KG1 (cell line): ENCODE measurements at places on chromosomes 1 and 21.

GRCh38 chr1:198015309-198015708 is 98.1 kb downstream of the LHX9 start:
- DNase-seq: no peak

DNA sequence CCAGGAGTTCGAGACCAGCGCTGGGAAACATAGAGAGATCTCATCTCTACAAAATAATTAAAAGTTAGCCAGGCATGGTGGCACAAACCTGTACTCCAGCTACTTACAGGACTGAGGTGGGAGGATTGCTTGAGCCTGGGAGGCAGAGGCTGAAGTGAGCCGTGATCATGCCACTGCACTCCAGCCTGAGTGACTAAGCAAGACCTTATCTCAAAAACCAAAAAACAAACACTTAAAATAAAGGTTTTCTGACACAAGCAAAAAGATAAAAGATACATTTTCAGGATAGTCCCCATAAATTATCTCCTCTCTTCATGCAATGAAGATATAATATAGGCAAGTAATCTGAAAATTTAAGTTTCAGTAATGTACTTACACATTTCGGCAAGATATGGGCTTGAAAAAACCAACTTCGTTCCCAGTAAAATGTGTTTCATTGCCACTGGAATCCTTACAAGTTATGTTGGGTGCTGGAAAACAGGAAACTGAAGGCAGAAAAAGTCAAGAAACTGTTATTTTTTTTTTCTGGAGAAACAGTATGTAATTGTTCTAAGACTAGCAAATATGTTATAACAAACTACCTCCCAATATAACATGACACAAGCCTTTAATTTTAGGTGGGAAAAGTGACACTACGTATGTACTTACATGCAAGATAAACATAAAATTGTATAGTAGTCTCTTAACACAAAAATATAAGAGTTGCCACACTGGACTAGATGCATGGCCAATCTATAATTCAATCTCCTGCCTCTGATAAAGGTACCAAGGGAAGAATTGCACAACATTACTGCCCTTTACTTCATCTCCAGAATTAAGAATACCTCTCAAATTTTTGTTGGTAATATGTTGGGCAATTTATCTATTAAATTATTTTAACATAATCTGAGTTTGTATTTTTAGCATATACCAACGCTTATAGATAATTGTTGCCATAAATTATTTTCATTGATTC is 15.7 kb downstream of the TM2D1 start:
- no peak for DNase-seq

DNA sequence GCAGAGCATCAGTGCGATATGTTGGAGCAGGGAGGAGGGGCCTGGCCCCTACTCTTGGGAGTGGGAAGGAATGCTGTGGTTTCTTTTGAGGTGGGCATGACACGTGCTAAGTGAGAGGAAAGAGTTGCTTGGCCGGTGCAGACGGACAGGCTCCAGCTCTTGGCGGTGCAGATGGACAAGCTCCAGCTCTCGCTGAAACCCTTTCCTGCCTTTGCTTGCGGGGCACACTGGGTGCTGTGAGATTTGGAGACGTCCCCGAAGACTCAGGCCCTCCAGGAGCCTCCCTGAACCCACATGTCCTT is 15.9 kb downstream of the PDXK start:
- no peak for DNase-seq

GRCh38 chr1:152926091-152926490 is 17.7 kb downstream of the IVL start:
- no peak for DNase-seq

DNA sequence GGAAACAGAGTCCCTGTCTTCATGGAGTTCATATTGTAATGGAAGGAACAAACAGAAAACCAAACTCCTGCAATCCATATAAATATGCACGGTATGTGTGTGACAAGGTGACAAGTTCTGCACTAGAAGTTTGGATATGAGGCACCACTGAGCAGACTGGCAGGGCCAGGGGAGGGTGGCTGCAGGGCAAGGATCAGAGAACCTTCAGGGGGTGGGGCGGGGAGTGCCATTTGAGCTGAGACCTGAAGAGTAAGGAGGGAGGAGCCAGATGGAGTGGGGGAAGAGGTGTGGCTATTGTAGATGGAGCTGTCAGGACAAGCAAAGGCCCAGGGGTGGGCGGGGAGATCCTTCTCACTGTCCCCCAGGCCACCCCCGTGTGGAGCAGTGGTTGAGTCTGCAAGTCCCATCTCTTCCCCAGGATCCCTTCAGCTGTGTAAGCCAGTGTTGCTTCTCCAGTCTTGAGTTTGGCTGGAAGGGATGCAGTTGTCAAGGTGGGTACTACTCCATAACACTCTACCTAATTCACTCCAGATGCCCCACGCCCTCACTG is 76.4 kb downstream of the ATP5PO start:
- no peak for DNase-seq

- no peak for DNase-seq
Observed at GRCh38 chr1:170685166-170685565, 21.2 kb downstream of the PRRX1 start.

- no peak for DNase-seq
Observed at GRCh38 chr1:238499021-238499420, 608.3 kb upstream of the ZP4 start.

DNA sequence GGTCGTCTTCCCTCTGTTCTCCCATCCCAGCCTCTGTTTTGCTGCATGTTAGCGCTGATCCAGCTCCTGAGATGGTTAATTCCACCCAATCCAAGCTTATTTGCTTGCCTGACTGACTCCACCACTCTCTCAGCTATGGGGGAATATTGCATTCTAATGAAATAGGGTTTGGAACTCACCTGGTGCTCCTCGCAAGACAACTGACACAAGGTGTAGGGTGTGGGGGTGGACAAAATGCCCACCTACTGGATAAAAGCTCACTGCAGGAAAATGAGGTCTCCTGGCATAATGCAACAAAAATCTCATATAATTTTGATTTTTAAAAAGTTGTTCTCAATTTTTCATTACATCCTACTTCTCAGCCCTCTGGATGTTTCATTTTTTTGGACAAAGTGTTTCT is 259.0 kb downstream of the ZNF648 start:
- no peak for DNase-seq

GRCh38 chr1:39689214-39689613 is 2.0 kb downstream of the HPCAL4 start:
- DNase-seq: no peak
